Type B pancreatic cell (in vitro differentiated cells): ENCODE measurements at places on chromosomes 5 and 9. TPM values are rescaled to one million over a fixed set of nuclear protein-coding genes. Genes with fewer than 3 reads are reported as not detected.

DNA sequence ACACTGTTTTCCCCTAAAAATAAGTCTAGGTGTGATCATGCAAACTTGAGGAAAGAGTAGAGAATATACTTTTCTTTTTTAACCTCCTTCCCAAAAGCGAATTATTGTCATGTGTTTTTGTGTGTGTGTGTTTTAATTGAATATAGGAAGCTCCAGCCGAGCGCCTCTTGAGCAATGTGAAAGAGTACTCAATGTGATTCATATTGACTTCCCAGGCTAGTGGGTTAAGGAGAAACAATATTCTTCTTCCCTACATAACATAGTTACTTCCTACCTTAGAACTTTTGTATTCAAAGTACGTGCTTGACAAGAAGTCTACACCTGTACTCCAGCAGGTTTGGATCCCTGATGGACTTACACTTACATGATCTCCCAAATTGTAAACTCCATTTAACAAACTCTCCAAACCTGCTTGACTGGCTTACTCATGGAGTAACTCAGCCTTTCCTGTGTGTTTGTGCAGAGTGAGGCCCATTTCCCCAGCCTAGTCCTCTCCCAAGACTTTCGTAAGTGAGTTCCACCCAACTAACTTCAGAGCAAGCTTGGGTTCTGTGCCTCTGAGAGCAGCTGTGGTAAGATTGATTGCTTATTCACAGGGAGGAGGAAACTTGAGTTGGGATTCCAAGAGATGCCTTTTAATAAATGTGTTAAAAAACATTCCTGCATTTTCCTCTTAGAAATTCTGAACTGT is 9.3 kb downstream of the SLC28A3 start:
- peaks cover 9% of the 10 kb centered on the region for H3K4me1 ChIP-seq
- H3K36me3 ChIP-seq, result no peaks in the 10 kb centered on the region
- peak overlapping the region; percentile 80 for H3K27ac ChIP-seq
- H3K4me3 ChIP-seq, result peak overlapping the region; percentile 20

DNA sequence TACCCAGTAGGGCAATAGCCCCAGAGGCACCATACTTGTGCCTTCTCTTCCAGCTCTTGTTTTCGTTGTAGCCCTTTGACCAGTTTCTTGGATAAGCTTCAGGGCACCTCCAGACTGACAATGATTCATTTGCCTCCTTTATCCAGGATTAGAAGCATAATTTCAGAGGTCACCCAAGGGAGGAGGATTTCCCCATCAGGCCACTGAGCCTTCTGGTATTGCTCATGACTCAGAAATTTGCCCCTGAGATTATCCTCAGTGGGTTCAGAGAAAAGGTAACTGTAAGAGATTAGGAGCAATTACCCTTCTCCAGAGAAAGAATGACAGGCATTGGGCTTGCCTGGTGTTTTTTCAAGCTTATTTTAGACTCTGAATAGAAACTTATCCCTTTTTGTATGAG is 147.9 kb downstream of the MSX2 start:
- no peak overlapping the region for H3K27ac ChIP-seq
- H3K27me3 ChIP-seq, result peaks cover 13% of the 10 kb centered on the region
- no peak for DNase-seq
- H3K4me1 ChIP-seq, result peaks cover 10% of the 10 kb centered on the region
- H3K4me3 ChIP-seq, result no peak overlapping the region

The LRRC19 gene
- total RNA-seq, result 0.29 and 0.74 TPM in 2 replicates

The PCDHA7 gene
- 2.5 and 6.9 TPM in 2 replicates for total RNA-seq

DNA sequence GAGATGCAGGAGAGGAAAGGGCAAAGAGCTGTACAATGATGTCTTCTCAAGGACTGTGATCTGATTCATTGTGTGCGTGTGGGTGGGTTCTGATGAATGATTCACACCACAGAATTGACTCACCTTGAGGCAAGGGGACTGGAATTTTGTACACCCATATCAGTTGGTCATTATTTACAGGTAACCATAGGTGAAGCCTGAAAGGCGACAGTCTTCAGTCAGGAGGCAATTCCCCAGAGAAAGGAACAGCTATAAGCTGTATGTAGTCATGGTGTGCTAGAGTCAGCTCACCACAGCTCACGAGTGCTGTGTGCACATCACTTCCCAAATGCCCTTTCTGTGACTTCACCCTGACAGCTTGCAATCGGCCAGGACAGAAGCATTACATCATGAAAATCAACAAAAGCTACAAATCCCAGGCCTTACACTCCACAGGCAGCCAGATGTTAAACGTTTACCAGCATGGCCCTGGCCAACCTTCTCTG is 87.6 kb upstream of the RPS23 start:
- no peak overlapping the region for H3K4me3 ChIP-seq
- peaks cover 8% of the 10 kb centered on the region for H3K4me1 ChIP-seq
- peaks cover 15% of the 10 kb centered on the region for H3K27me3 ChIP-seq
- DNase-seq, result no peak

DNA sequence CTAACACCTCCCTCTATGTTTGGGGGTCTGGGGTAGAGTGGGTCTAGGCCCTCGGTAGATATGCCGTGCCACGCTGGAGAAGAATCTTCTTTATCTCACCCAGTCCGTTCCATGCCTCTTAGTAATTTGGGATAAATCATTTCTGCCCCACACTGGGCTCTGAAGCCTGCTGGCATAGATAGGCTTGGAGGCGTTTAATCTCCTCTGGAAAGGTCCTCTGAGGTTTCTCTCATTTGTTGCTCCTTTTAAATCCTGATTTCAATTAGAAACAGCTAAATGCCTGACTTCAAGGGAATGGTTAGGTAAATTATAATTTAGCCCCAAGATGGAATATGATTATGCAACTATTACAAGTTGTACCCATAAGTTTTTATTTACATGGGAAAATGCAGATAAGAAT is 57.8 kb upstream of the AKNA start:
- no peaks in the 10 kb centered on the region for H3K27me3 ChIP-seq
- no peaks in the 10 kb centered on the region for H3K36me3 ChIP-seq
- no peak for DNase-seq

DNA sequence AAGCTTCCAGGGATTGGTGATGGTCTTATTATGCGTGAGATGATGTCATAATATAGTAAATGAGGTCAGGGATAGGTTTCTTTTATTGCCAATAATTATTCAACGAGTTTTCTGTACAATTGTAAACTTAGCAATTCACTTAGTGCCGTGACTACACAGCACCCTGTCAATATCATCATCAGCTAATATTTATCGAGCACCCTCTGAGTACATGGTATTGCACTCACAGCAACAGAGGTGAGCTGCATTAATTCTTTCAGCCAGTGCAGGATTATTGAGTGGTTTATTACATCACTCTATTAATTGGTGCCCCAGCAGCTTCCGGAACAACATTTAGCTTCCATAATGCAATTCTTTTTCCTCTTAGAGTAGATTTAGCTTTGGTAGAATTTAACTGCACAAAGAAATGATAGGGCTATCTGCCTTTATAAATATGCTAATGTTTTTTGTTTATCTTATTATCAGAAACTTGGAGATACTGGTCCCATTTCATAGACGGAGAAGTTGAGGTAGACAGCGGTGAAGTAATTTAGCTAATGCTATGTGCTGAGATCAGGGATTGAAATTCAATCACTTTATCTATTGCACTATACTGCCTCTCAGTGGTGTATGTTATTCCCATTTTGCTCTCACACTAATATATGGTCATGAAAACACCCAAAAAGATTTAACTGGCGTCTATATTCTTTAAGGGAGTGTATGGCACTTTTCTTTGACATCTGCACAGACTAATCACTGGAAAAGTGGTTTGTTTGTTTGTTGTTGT is 726.1 kb upstream of the WWC1 start:
- no peak overlapping the region for H3K27ac ChIP-seq
- DNase-seq, result no peak
- peaks cover 4% of the 10 kb centered on the region for H3K36me3 ChIP-seq
- H3K27me3 ChIP-seq, result peaks cover 13% of the 10 kb centered on the region

The PRRC2B gene
- total RNA-seq, result 225 and 300 TPM in 2 replicates

- H3K27ac ChIP-seq, result peak overlapping the region; percentile 18
- peaks cover 15% of the 10 kb centered on the region for H3K4me1 ChIP-seq
- H3K27me3 ChIP-seq, result no peaks in the 10 kb centered on the region
- DNase-seq, result no peak
Observed at GRCh38 chr9:112037281-112038016, 137.6 kb downstream of the SUSD1 start.

The SHC3 gene
- 4.8 and 5.3 TPM in 2 replicates for total RNA-seq

- no peaks in the 10 kb centered on the region for H3K27me3 ChIP-seq
- peaks cover 12% of the 10 kb centered on the region for H3K36me3 ChIP-seq
- DNase-seq, result no peak
- H3K27ac ChIP-seq, result no peak overlapping the region
- H3K4me3 ChIP-seq, result no peak overlapping the region
Observed at GRCh38 chr5:95892784-95893354, 68.8 kb downstream of the ELL2 start.

GRCh38 chr5:97193355-97193688 is 10.3 kb upstream of the RIOK2 start:
- H3K27ac ChIP-seq, result peak overlapping the region; percentile 63
- no peaks in the 10 kb centered on the region for H3K36me3 ChIP-seq
- no peaks in the 10 kb centered on the region for H3K27me3 ChIP-seq
- H3K4me3 ChIP-seq, result peak overlapping the region; percentile 16

The SAXO1 gene
- 0.48 TPM in 1 of 2 replicates, not detected in the other for total RNA-seq

The ANKRD34B gene
- 0.07 and 0.19 TPM in 2 replicates for total RNA-seq

- peaks cover 7% of the 10 kb centered on the region for H3K27me3 ChIP-seq
- H3K36me3 ChIP-seq, result no peaks in the 10 kb centered on the region
- DNase-seq, result no peak
- H3K27ac ChIP-seq, result no peak overlapping the region
- peaks cover 21% of the 10 kb centered on the region for H3K4me1 ChIP-seq
Observed at GRCh38 chr5:123174916-123175481, 86.0 kb downstream of the PRDM6 start.

DNA sequence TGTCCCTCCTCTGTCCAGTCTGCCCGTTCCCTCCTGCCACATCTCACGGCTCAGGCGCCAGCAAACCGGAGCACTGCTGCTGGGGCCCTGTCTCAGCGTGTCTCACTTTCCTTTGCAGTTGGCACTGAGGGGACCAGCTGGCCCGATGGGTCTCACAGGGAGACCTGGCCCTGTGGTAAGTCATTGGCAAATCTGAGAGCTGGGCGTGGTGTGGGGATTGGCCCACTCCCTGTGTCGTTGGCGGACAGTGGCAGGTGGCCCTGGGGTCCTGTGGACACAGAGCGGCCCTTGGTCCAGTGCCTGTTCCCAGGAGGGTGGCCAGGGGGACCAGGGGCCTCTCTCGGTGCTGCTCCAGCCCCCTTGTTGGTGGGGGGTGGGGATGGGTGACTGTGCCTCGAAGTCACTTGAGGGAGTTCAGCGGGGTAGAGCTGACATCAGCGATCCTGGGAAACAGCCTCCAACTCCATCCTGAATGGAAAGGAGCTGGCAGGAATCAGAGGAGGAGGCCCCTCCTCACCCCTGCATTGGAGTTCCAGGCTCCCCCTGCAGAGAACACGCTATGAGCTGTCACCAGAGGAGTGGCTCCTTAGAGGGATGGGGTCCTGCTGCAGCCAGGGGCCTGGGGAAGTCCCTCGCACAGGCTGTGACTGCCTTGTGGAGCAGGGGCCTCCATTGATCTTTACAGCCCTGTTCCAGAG is 111.0 kb downstream of the COL5A1 start:
- no peak for DNase-seq
- no peaks in the 10 kb centered on the region for H3K4me1 ChIP-seq
- H3K36me3 ChIP-seq, result peaks cover 8% of the 10 kb centered on the region
- H3K27ac ChIP-seq, result no peak overlapping the region

GRCh38 chr5:135065306-135066265 is 31.6 kb upstream of the PITX1 start:
- H3K36me3 ChIP-seq, result no peaks in the 10 kb centered on the region
- no peak overlapping the region for H3K27ac ChIP-seq
- peaks cover 73% of the 10 kb centered on the region for H3K27me3 ChIP-seq
- no peaks in the 10 kb centered on the region for H3K4me1 ChIP-seq
- no peak for DNase-seq

DNA sequence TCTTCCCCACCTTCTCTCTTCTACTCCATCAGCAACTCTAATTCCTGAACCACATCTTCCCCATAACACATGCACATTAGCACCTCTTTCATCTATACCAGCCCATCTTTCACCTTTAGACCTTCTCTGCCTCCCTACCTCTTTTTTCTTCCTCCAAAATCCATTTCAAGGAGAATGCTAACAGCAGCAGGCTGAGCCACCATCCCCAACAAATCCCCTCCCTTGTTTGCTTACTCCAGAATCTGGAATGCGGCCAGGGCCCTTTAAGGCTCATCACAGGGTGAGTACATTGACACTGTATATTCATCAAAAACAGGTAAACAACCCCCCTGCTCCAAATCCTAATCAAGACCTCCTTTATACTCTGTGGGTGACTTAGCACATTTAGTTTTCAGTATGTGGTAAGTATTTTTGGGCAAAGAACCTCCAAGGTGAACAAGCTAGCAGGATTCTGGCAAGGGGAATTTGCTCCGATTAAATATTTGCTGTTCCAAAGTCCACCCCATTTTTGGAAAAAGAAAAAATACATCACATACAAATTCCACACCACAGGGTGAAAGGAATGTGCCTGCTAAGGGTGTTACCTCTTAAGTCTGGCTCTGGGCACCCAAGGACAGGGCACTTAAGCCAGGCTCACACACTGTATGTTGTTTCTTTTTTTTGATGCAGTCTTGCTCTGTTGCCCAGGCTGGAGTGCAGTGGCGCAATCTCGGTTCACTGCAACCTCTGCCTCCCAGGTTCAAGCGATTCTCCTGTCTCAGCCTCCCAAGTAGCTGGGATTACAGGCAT is 71.4 kb downstream of the SERINC5 start:
- DNase-seq, result no peak
- H3K36me3 ChIP-seq, result peaks cover 3% of the 10 kb centered on the region
- no peaks in the 10 kb centered on the region for H3K27me3 ChIP-seq
- peak overlapping the region; percentile 65 for H3K4me3 ChIP-seq

DNA sequence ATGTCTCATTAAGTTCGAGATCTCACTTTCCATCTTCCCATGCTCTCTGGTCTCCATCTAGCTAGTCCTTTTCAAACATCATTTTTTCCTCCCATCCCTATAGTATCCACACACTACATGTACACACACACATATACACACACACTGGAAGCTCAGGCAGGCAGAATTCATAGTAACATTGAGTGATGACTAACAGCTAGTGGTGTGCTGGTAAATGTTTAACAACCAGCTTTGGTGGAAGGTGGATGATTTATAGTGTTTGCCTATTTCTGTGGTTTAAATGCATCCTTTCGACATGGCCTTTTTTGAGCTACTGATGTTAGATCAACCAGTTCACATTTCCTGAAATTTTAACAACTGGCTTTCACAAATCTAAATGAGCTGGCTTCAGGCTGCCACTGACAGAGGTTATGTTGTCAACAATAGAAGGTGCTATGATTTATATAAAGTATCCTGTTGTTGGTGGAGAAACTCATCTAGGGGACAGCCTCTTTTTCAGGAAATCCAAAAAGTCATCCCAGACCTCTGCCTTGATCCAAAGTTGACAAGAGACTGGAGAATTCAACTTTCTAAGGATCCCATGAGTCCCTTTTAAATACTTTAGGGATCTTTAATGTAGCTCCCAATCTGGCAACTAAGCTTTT is 117.8 kb downstream of the CCDC192 start:
- H3K27me3 ChIP-seq, result no peaks in the 10 kb centered on the region
- H3K36me3 ChIP-seq, result no peaks in the 10 kb centered on the region
- H3K4me3 ChIP-seq, result no peak overlapping the region
- peaks cover 4% of the 10 kb centered on the region for H3K4me1 ChIP-seq
